Activated CD4-positive, CD25-positive, alpha-beta regulatory T cell treated with anti-CD3 and anti-CD28 coated beads, Interleukin-2, amount 50 U/mL, for 72 hours (primary cell): ENCODE measurements at places on chromosomes 7 and 10.

DNA sequence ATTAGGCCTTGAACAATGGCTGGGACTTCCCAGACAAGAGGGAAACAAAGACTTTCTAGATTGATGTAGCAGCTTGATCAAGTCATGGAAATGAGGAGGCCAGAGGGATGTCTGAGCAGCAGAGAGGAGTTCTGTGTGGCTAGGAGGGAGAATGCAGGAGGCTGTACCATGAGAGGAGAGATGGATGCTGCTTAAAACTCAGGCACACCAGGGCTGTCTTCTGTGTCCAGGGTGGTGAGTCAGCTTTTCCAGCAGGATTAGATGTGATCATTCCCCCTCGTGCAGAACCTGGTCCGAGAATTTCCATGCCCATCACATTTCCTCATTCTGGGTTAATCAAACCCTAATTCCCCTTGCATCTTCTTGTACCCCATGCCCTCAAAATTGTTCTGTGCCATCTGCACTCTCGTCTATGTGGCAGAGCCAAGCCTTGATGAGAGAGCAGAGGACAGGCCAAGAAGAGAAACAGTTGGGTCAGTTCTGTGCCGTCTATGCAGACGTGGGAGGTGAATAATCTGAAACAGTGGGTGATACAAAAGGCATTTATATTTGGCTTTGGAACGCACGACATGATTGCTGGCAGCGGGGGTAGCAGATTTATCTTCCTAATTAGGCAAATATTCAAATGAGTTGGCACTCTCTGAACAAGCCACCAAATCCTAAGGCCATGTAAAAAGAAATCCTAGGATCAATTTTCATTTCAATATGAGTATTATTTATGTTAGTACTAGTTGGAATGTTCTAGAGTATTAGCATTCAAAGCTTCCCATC is 160.7 kb downstream of the TMEM178B start:
- DNase-seq: no peak

GRCh38 chr10:119827430-119827829 is 45.2 kb downstream of the MCMBP start:
- no peak for DNase-seq

DNA sequence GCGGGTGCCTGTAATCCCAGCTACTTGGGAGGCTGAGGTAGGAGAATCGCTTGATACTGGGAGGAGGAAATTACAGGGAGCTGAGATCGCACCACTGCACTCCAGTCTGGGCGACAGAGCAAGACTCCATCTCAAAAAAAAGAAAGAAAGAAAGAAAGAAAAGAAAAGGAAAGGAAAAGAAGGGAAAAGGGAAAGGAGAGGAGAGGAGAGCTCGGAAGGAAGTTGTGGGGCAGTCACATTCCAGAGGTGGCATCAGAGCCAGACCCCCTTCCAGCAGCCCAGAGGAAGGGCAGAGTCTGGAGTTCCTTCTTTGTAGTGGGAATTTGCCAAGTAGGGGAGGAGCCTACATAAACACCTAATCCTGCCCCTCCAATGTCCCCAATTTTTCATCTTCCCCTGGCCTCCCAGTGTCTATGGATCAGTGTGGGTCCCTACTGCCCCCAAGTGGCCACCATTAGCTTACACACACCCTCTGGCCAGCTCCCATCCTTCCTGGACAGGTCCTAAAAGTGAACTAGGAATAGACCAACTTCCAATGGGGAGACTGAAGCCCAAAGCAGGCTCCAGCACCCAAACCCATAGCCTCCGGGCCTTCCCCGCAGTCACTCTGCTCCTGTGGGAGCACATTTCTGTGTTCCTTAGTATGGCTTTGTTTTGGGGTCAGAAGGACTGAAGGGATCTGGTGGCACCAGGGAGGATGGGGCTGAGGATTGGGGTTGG is 39.6 kb upstream of the HSPB1 start:
- no peak for DNase-seq

- peak; percentile 78 for DNase-seq
These were observed 177.2 kb downstream of the SH3PXD2A start for GRCh38 chr10:103678178-103678526.

DNA sequence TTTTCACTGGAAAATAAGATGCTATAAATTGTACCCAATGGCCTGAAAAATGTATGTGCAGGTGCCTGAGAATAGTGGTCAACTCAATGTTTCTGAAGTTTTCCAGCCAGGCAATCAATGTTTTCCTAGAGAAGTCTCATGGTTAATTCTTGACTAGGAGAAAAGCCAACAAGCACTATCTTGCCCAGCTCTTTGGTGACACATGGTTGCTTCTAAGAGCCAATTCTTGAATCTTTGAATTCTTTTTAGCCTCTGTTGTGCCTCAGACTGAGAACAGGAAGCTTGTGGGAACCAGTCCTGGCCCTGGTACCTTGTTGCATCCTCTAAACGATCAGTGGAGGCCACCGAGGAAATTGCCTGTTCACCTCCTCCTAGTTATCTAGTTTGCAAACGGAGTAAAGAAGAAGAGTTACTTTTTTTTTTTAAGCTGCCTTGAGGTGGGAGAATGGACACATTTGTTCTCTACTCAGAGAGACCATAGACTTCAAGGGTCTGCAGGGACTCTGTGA is 144.0 kb upstream of the MKLN1 start:
- DNase-seq: no peak

DNA sequence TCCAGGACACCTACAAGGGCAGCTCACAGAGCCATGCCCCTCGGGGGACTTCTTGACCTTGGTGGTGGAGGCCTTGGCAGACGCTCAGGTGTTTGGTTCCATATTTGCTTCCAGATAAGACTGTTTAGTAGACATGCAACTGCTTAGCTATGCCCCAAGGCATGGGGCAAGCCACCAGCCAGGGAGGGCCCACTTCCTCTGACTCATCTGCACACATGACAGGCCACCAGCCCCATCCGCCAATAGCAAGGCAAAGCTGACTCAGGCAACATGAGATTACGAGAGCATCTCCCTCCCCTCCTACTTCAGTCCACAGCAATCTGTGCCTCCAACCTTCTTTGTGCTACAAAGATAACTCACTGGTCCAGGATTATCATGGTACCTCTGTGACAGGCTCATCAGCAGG is 54.9 kb downstream of the KCNMA1 start:
- no peak for DNase-seq

- no peak for DNase-seq
These were observed 902 bp upstream of the NFE2L3 start for GRCh38 chr7:26151096-26151495.
